ENCODE measurements at places on chromosomes 5 and 9. TPM values are rescaled to one million over a fixed set of nuclear protein-coding genes. Genes with fewer than 3 reads are reported as not detected.
A peak's percentile ranks its signal among the peaks of the same experiment; 100 is the strongest.

The SPINK6 gene
- not detected for polyA plus RNA-seq

The ARSI gene
- polyA plus RNA-seq = 4.7 TPM

GRCh38 chr9:90526386-90526785 is 116.2 kb downstream of the DIRAS2 start:
- peak; percentile 15 for DNase-seq

- no peak for DNase-seq
Measured at GRCh38 chr9:74447451-74448193, 49.5 kb upstream of the RORB start.

DNA sequence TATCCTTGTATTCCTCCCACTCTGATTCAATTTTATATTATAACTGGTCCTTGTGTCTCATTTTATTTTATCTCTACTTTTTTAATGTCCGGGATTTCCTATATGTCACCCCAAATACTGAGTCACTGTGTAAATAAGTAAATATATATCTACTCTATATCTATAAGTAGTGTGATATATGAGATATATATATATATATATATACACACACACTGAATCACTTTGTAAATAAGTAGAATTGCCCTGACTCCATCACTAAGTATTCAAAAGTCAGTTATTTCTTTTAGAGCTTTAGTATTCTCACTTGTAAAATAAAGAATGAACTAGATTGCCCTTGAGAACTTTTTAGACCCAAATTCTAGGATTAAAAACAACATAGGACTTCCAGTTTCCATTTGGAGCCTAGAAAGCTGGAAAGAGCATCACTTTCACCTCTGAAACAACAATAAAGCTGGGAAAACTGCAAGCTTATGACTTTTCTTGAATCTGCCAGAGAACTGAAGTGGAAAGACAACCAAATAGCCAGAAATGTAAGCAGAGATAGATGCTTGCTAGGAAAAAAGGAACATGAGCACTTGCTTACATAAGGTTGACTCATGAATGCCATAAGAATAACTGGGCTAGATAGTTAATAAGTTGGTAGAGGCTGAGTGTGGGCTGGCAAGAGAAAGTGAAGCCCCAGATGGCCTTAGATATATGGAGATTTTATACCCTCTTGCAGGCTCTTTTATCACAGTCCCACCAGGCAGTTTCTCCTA is 171.1 kb upstream of the TLX3 start:
- DNase-seq = no peak

The WNT8A gene
- 0.09 TPM for polyA plus RNA-seq

The VPS13A gene
- polyA plus RNA-seq = 42.1 TPM

DNA sequence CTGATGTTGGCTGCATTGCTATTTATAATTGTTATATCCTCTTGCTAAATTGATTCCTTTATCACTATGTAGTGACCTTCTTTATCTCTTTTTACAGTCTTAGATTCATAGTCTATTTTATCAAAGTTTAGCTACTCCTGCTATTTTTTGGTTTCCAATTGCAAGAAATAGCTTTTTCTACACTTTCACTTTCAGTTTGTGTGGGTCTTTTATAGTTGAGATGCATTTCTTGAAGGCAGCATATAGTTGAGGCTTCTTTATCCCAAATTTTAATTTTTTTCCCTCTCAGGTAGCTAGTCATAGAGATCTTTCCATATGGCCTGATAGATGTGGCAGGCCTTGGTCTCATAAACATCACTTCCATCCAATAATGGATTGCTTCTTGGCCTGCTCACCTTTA is 228.5 kb downstream of the COMMD10 start:
- DNase-seq = no peak

DNA sequence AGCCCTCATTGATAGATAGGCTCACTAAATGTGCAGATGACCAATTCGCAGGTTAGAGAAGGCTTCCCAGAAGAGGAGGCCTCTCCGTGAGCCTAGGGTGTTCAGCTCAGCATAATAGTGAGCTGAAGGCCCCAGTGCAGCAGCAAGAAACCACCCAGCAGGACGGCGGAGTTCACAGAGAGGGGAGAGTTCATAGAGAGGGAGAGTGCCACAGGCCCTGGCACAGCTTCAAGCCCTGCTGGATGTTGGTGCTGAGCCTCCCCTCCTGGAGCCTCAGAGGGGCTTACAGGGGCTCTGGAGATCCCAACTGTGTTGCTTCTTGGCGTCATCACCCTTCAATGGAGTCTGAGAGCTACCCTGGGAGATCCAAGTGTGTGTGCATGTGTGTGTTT is 2.1 kb downstream of the SLC22A5 start:
- no peak for DNase-seq

DNA sequence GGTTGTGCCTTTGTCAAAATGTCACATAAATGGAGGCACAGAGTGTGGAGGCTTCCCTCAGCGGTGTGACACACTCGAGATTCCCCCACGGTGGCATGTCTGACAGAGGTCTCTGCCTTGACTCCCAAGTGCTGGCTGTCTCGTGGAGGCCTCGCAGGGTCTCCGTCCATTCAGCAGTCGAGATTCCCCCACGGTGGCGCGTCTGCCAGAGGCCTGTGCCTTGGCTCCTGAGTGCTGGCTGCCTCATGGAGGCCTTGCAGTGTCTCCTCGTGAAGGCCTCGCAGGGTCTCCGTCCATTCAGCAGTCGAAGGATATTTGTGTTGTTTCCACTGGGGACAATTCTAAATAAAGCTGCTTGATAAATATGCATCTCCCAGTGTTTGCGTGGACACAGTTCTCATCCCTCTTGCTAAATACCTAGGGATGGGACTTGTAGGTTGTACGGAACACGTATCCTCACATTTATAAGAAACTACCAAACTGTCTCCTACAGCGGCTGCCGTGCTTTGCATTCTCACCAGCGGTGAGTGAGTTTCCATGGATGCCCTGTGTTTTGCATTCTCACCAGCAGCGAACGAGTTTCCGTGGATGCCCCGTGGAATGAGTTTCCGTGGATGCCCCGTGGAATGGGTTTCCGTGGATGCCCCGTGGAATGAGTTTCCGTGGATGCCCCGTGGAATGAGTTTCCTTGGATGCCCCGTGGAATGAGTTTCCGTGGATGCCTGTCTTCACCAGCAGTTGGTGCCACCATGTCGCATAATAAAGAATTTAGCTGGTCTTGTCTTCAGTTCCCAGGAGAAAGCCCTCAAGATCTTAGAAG is 25.8 kb downstream of the PNPLA7 start:
- no peak for DNase-seq

DNA sequence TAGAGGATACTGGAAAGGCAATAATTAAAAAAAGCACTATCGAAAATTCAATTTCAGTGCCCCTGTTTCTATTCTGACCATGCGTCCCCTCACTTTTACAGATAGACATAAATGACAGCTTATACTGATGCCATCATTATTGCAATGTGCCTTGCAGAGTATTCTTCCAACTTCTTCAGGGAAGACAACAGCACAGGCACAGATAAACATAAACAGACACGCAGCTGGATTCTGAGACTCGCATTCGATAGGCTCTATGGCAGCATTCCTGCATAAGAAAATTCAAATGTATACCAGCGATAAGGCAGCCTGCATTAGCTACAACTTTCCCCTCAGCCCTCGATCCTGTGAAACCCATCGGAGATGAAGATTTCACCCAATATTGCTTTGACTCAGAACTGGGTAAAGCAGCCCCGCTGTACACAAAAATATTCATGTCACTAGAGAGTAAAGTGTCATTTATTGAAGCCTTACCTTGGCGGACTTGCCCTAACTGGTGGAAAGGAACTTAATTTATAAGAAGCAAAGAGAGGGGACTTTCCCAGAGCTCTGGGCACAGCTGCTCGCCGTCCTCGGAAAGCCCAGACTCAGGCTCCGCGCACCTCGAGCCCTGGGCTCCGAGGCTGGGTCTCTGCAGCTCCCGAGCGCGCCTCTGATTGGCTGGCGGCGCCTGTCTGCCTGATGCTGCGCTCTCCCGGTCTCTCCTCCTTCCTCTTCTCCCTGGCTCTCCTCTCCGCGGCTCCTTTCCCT is at the start of gene CDH18:
Gene CDH18, minus strand, starts transcription at position 589 of the 750 bp plus-strand sequence. CDS start 149,214 bp downstream, outside the sequence.
- peak; percentile 20 for DNase-seq

- no peak for DNase-seq
Measured at GRCh38 chr9:127628758-127629467, 16.8 kb downstream of the STXBP1 start.

GRCh38 chr5:178078197-178079010 is 34.9 kb upstream of the N4BP3 start:
- no peak for DNase-seq

DNA sequence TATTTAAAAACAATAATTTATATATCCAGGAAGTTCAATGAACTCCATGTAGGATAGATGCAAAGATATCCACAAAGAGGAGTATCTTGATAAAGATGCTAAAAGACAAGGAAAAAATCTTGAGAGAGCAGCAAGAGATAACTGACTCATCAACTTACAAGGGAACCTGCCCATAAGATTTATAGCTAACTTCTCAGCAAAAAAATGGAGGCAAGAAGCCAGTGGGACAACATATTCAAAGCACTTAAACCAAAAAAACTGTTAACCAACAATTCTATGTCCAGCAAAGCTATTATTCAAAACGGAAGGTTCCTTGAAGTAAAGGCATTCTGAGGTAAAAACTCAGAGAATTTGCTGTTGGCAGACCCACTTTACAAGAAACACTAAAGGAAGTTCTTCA is 20.3 kb downstream of the RABGAP1 start:
- DNase-seq = no peak

The IL17B gene
- polyA plus RNA-seq = 1.3 TPM

The PDE6A gene
- 0.09 TPM for polyA plus RNA-seq

- no peak for DNase-seq
Measured at GRCh38 chr5:147830035-147830434, 1.4 kb downstream of the SPINK1 start.

GRCh38 chr9:128551657-128552152 is 682 bp upstream of the SPTAN1 start:
- no peak for DNase-seq

The RELL2 gene
- 1.2 TPM for polyA plus RNA-seq

- no peak for DNase-seq
Measured at GRCh38 chr5:141637123-141637766, 448 bp downstream of the RELL2 start.

- DNase-seq = no peak
Measured at GRCh38 chr5:821504-821903, 29.3 kb downstream of the ZDHHC11 start.

The SHISAL2B gene
- polyA plus RNA-seq = not detected

The SHOC1 gene
- 0.61 TPM for polyA plus RNA-seq

The FAM53C gene
- 39.7 TPM for polyA plus RNA-seq

DNA sequence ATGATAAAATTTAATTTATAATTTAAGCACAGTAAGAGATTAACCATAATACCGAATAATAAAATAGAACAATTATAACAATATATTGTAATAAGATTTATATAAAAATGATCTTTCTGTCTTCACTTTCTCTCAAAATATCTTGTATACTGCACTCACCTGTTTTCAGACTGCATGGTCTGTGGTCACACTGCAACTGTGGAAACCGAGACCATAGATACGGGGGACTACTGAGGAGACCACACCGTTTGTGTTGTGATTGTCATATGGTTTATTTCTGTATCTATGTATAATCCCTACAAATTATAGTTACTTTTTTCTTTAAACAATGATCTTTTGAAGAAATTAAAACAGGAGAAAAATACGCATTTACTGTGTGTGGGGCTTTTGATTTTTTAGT is 78.8 kb upstream of the TNFAIP8 start:
- no peak for DNase-seq

- DNase-seq = no peak
Measured at GRCh38 chr9:129052592-129052991, 16.2 kb downstream of the MIGA2 start.

The PCDHGA3 gene
- 4.5 TPM for polyA plus RNA-seq

DNA sequence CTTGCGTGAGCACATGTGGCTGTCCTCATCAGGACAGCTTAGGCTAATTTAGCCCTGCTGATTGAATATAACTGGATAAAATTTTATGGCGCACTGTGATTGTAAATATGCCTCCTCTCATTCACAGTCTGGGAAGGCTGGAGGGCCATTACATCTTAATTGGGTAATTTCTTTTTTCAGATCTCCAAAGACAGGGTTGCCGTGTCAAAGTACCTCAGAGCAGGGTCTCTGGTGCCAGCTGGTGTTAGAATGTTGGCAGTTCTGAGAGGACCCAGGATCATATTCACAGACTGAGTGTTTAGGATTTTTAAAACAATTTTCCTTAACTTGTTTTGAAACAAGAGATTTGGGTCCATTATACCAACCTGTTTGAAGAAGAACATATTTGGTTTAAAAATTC is 455.7 kb upstream of the TLE4 start:
- DNase-seq = no peak

The PCDHB4 gene
- polyA plus RNA-seq = 2.0 TPM

GRCh38 chr9:69027355-69028097 is 8.0 kb upstream of the FXN start:
- peak; percentile 58 for DNase-seq

DNA sequence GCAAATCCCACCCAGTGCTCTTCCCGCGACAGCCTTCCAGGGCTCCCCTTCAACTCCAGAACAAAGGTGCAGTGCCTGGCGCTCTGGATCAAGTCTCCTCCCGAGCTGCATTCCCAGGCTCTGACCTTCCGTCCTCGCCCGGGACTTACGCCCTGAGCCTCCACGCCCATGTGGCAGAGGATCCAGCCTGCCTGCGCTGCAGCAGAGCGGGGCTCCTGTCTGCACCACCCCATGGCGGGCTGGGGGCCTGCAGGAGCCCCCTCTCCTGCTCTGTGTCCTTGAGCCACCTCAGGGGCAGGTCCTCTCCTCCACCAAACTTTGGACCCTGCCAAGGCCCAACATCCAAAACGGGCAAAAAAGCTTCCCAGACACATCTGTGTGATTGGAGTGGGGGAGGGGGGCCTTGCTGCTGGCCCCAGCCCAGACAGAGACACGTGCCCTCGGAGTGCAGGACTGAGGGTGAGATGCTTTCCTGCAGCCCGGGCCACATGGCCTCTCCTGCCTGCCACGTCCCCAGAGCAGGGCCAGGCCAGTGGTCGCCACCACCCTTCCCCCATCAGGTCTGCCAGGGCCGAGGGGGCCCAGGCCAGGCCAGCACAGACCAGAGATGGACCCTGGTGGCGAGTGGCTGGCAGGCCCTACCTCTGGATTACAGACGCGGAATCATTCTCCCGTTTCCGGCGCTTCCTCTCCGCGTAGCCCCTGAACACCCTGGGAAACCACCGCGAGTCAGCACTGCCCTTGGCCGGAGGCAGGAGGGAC is 4.4 kb downstream of the NSMF start:
- DNase-seq = no peak

- DNase-seq = no peak
Measured at GRCh38 chr5:104612005-104612404, 1049.4 kb upstream of the NUDT12 start.
